CD8-positive, alpha-beta memory T cell (primary cell): ENCODE measurements at places on chromosomes 2 and 18.

DNA sequence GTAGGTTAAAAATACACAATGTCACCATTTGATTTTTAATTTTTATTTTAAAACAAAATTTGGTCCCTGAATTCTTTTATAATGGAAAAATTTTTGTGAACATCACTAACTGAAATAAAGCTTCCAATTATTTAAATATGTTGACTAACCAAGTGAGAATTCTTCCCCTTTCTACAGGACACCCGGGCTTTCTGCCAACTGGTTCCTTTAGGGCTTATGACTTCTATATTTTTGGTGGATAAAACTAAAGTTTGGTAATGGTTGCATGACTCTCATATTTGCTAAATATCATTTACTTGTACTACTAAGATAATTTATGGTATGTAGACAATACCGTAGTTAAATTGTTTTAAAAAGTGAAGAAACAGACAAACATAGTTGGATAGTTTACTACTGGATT, 291.0 kb upstream of the DOK6 start:
- DNase-seq, result no peak

- DNase-seq, result no peak
Observed at GRCh38 chr2:2850218-2850755, 519.2 kb upstream of the MYT1L start.

DNA sequence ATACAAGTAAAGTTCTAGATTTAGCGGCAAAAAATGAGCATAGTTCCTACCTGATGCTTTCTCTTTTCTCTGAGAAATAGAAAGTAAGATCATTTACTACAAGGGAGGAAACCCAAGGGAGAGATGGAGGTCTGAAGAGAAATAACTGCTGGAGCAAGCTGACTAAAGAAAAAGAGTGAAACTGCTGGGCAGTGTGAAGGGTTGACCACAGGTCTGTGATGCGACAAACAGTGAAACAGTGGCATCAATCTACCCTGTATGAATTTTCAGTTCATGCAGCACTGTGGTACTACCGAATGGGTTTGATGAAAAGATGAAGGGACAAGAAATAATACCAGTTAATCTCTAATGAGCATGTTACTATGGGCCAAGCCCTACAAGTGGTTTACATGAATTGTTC, 52.2 kb downstream of the CUL3 start:
- DNase-seq, result no peak

GRCh38 chr2:1869987-1870386, 125.7 kb upstream of the PXDN start:
- no peak for DNase-seq

- DNase-seq, result no peak
Observed at GRCh38 chr2:26567534-26567933, 73.6 kb downstream of the CIB4 start.

DNA sequence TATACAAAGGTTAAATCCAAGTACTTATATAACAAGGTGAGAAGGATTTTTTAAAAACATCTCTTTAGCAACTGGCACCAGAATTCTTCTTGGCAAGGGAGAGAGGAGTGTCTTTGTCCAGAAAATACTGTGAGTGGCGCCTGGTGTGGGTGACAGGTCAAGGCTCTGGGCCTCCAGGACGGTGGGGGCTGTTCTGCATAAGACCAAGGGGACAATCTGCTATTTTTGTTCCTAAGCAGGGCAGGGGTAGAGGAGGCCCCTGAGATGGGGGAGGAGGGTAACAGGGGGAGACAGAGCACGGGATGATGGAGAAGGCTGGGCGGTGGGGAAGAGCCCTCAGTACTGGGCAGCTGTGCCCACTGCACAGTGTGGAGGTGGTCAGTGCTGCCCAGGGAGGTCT, 51.6 kb upstream of the TAF1B start:
- no peak for DNase-seq

- DNase-seq, result no peak
Observed at GRCh38 chr2:107466241-107466640, 360.5 kb upstream of the RGPD4 start.

GRCh38 chr2:216308576-216308975, 63.7 kb downstream of the MARCHF4 start:
- no peak for DNase-seq

- no peak for DNase-seq
Observed at GRCh38 chr2:18584608-18584954, 4.8 kb downstream of the NT5C1B start.
